Naive B cell (primary cell): ENCODE measurements at places on chromosomes 1 and 21.

GRCh38 chr1:235864469-235864868, 2.2 kb downstream of the LYST start:
- DNase-seq, result no peak

DNA sequence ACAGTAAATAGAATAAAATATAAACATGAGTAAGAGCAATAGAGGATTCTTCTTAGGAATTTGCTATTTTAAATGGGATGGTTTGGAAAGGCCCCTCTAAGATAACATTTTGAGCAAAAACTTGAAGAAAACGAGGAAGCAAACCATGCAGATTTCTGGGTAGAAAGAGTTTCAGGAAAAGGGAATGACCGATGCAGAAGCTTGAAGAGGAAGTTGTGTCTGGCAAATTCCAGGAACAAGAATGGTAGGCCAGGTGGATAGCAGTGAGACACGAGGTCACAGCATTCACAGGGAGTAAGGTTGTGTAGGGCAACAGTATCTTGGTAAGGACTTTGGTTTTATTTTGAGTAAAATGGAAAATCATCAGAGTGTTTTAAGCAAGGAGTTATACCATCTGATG, 108.9 kb downstream of the PEX14 start:
- DNase-seq, result no peak

DNA sequence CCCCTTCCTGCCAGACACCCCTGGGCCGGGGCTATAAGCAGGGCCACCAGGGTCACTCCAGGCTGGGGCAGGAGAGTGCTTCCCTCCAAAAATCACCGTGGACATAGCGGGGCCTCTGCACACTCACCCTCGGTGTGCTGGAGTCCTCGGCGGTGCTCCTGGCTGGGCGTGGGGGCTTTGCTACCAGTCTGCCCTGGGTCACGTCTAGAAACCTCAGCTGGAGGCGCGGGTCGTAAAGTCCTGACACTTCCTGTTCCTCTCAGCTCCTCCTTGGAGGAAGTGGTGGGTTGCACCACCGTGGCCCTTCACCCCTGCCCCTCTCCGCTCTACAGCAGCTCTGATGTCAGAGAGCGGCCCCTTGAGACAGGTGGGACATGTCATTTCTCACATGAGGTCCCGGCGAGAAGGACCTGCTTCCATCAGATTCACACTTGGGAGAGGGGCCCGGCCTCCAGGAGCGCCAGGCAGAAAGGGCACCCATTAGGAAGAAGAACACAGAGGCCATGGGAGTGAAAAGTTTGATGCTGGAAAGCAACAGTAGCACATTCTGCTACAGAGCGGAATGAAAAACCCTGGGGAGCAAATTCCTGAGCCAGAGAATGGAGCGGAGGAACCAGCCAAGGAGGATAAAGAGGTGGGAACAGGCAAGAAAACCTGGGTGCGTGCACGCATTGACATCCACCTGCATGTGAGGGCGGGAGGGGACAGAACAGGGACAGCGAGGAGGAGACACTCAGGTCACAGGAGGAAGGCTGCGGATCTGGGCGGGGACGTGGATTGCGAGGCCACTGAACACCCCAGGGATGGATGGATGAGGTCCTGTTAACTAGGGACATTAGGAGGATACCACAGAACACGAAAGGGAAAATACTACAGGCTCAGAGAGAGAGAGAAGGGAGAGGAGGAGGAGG, at the start of gene ITGB2:
Gene ITGB2 (minus strand): TSS at position 206 of the 911 bp plus-strand sequence. CDS start 10,117 bp downstream, outside the sequence.
- peak; percentile 85 for DNase-seq

GRCh38 chr21:36254106-36254941, 65.7 kb upstream of the MORC3 start:
- DNase-seq, result peak; percentile 47

- DNase-seq, result no peak
Measured at GRCh38 chr1:197367627-197368026, 99.6 kb downstream of the CRB1 start.

DNA sequence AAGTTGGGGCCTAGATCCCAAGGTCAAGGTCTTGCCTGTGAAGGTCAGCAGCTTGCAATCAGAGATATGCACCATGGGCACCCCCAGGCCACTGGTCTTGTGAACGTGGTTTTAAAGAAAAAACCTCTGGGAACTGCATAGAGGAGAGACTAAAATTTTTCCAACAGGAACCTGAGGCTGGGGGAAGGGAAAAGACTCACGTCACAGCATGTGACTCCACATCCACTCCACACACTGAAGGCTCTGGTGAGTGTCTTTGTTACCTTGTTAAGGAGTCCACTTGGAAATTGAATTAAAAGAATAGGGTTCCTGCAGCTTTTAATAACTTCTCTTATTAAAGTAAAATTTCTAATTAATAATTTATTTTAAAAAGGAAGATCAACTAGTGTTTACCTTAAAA, 224.9 kb downstream of the DAB1 start:
- DNase-seq, result no peak

- DNase-seq, result no peak
Measured at GRCh38 chr1:168096296-168097165, 40.2 kb downstream of the GPR161 start.

- DNase-seq, result no peak
Measured at GRCh38 chr1:27099135-27099586, 55.8 kb downstream of the SLC9A1 start.

- DNase-seq, result no peak
Measured at GRCh38 chr1:7868070-7868780, 15.4 kb upstream of the UTS2 start.

GRCh38 chr1:21539933-21540332, 30.7 kb downstream of the ALPL start:
- no peak for DNase-seq

GRCh38 chr1:162029157-162029556, 5.5 kb upstream of the OLFML2B start:
- DNase-seq, result no peak

DNA sequence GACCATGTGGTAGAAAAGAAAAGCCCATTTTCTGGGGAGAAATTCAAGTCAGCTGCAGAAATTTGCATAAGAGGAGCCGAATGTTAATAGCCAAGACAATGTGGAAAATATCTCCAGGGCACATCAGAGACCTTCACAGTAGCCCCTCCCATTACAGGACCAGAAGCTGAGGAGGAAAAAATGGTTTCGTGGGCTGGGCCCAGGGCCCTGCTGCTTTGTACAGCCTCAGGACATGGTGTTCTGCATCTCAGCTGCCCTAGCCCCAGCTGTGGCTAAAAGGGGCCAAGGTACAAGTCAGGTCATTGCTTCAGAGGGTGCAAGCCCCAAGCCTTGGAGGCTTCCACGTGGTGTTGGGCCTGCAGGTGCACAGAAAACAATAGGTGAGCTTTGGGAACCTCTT, 108.3 kb downstream of the DMRTB1 start:
- DNase-seq, result no peak

DNA sequence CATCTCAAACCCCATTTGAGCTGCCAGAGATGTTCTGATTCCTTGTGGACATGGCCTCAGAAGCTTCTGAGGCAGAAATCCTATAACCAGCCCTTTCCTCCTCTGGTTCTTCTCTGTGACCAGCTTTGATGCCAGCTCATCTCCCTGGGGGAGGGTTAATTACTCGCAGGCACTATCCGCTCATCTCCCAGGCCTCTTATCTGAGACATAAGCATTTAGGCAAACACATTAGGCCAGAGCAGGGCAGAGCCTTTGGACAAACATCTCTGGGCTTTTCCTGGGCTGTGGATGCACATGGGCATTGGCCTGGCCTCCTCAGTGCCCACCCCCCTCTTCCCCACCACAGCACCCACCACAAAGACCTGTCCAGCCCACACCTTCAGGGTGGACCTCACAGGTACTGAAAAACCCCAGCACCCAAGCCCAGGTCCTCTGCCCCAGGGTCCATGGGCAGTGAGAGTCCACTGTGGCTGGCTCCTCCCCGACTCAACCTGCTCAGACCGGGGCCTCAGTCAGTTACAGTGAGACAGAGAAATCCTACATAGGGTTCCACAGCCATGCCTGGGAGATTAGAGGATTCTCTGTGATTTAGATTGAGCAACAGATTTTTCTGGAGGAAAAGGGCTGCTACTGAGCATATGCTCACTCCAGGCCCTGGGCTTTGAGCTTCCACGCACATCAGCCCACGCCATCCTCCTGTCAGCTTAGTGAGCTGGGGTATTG, 26.9 kb downstream of the IGSF21 start:
- DNase-seq, result no peak

GRCh38 chr1:31541194-31541593, 35.1 kb upstream of the TINAGL1 start:
- DNase-seq, result no peak

DNA sequence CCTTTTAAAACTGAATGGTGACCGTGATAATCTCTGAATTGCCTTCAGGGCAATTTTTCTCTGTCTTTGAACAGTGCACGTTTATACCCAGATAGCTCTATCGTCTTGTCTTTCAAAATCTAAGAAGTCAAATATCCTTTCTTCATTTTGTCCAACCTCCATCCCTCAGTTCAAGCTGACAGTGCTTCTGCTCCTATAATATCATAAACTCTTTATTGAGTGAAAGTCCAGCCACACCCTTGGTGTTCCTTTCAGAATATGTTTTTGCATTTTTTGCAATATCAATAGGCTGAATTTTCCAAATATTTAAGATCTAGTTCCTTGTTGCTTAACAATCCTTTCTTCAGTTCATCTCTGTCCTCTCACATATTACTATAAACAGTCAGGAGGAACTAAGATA, 35.1 kb upstream of the FRRS1 start:
- no peak for DNase-seq

DNA sequence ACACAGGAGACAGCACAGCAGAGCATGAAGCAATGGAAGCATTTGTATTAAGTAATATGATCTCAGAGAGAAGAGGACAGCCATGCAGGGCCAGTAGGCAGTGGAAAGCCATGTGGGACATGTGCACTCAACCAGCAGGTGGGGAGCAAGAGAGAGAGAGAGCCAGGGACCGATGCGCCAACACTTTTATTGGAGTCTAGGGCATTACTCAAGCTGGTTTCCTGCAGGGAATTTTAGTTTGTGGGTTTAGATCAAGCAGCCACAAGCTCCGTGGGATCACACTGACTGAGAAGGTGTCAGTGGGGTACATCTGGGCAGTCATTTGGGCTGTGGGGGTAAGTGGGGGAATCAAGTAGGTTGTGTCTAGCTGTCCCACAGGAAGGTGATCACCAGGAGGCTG, 137.1 kb downstream of the PCBP3 start:
- DNase-seq, result no peak

DNA sequence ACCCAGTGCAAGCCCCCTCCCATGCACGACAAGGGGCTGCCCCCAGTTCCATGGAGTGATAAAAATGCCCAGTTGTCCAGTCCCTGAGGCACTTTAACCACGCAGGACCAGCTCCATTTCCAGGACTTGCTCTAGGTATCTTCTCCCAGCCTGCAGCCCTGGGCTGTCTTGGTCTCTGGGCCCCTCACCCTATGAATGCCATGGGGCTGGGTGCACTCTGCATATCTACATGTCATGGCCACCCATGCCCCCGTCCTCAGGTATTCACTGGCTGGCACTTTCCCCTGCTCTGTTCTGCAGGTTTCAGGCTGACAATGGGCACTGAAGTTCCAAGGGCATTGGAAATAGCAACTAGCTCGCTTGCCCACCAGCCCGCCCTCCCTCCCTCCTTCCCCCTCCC, 19.6 kb upstream of the C1orf174 start:
- no peak for DNase-seq

DNA sequence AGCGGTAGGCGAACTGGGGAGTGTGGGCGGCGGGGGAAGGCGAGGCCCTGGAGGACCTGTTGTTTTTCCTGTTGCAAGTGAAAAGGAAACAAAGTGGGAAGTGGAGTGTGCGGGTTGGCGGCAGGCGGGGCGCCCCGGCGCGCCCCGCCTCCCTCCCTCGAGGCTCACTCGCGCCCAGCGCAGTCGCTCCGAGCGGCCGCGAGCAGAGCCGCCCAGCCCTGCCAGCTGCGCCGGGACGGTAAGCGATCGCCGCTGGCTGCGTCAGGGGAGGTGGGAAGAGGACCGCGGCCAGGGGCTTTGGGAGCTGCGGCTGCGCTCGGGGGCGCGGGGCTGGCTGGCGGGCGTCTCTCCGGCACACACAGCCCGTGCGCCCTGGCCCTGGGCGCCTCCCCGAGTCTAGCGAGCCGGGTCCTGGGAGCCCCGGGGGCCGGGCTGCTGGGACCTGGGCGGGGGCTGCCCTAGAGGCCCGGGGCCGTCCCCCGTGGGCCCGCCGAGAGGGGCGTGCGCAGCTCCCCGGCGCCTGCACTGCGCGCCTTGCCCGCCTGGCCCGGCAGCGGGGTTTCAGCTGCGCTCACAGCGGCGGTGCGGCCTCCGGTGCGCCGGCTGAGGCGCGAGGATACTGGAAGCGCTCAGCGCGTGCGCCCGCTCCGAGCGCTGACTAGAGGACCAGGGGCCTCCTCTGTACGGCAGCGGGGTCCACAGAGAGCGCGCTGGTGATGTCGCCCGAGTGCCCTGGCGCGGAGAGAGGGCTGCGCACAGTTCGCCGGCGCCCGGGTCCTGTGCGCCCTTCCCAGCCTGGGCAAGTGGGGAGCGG, at the start of gene PIK3CD:
Gene PIK3CD (plus strand): TSS at position 167 of the 814 bp plus-strand sequence. CDS start 58,725 bp downstream, outside the sequence.
- DNase-seq, result peak; percentile 42

- DNase-seq, result no peak
Measured at GRCh38 chr1:39623053-39623452, 16.4 kb downstream of the HEYL start.

GRCh38 chr1:69121723-69122122, 446.0 kb upstream of the LRRC7 start:
- no peak for DNase-seq

- no peak for DNase-seq
Measured at GRCh38 chr1:52574594-52574993, 21.7 kb upstream of the TUT4 start.

DNA sequence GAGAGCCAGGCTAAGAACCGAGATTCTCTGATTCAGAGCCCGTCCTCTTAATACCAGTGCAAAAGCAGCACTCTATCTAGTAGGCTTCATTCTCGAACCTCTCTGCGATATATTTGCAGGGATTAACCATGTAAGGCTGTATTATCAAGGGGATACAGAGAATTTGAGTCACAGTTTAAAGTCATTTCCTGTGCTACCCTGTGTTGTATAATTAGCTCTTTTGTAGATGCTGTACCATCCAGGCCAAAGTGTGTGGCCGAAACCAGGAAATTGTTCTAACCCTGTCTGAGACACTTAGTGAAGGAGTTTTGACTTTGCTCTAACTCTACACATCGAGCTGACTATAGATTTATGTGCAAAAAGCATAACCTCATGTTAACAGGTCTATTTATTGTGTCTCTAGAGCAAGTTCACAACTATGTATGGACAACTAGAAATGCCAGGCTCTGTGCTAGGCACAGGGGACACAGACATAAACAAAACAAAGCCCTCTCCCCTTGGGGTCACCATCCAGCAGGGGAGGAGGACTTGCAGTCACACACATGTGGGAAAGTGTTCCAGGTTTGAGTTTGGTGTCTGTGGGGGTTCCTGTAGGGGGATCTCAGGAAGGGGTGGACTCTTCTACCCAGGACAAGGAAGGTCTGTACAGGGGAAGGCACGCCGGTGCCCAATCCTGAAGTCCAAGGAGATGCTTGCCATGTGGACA, 182.2 kb downstream of the DHRS3 start:
- peak; percentile 7 for DNase-seq

- no peak for DNase-seq
Measured at GRCh38 chr1:234572966-234573365, 37.0 kb downstream of the IRF2BP2 start.

- no peak for DNase-seq
Measured at GRCh38 chr1:6165027-6165426, 15.1 kb downstream of the CHD5 start.
